ENCODE measurements at places on chromosomes 16 and 17.

GRCh38 chr17:75684249-75684648, 17.1 kb downstream of the SAP30BP start:
- no peak for DNase-seq

DNA sequence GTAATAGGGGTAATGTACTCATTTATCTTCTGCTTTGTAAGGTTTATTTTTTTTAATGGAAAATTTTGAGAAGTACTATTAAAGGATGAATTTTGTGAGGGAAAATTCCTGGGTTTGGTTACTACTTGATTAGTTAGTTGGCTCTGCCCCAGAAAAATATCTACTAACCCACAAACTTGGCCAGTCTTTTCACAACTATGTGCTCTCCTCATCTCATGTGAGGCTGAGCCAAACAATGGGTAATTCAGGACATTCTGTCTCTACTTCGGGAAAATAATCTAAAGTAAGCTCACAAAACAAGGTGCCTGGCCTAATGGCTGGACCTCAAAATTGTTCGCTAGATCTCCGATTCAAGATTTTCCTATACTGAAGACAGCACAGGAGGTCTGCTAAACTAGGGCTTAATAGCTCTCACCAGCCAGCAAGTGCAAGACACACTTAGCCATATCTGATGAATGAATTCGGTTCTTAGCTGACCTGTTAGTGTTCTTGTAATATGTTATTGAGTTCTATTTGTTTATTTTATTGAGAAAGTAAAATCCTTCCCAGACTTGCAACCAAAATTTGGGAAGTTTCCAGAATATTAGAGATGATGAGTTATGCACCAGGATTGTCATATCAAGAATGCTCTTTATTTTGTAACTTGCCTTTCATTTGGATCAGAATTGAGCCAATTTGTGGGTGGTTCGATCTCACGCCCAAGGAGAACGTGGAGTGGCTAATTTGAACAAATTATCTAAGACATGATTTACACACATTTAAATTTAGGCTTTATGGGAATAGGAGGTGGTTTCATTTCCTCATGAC, 5.7 kb downstream of the KCNJ16 start:
- no peak for DNase-seq

DNA sequence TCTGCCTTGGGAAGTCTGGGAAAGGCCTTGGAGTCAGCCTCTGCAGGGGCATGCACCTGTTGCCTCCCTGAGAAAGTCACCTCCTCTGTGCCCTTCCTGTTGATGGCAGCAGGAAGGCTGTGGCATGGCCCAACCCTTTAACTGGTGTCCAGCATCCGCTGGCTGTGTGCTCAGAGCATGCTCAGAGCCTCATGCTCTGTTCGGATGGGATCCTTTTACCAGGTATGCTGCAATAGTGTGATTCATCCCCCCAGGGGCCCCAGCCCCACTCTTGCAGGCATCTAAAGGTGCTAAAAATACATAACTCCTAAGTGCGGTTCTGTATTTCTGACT, 24.9 kb downstream of the KLHL36 start:
- DNase-seq, result no peak

GRCh38 chr16:8674413-8675022, at the start of gene ABAT:
Gene ABAT, plus strand, starts transcription at chr16:8674617. Its CDS starts 61,123 bp downstream, at chr16:8735740.
- DNase-seq, result peak; percentile 95

DNA sequence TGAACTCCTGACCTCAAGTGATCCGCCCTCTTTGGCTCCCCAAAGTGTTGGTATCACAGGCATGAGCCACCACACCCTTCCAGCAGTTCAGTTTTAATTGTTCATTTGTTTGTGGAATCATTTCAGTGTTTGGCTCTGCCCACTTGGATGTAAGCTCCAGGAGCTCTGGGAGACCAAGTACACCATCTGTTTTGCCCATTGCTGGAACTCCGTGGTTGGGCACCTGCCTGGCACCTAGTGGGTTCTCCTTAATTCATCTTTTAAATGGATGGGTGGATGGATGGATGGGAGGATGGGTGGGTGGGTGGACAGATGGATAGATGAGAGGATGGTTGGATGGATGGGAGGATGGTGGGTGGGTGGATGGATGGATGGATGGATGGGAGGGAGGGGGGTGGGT, 953 bp upstream of the NECAB2 start:
- no peak for DNase-seq

- DNase-seq, result no peak
Observed at GRCh38 chr16:21611556-21612384, 12.4 kb downstream of the METTL9 start.

DNA sequence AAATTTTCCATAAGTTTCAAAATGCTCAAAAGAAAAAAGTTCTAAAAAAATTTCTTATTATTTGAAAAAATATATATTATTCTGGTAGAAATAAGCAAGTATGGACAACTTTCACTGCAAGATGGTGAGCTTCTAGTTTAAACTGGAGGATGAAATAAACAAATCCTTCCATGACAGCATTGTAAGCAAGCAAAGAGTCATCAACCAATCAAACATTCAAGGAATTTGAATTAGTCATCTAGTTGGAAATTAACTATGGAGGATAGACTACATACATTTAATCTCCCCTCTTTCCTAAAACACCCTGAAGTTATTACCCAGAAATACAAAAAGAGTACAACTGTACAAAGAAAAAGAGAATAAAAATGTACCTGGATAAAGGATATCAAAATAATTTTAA, 51.0 kb upstream of the IRX5 start:
- DNase-seq, result no peak

DNA sequence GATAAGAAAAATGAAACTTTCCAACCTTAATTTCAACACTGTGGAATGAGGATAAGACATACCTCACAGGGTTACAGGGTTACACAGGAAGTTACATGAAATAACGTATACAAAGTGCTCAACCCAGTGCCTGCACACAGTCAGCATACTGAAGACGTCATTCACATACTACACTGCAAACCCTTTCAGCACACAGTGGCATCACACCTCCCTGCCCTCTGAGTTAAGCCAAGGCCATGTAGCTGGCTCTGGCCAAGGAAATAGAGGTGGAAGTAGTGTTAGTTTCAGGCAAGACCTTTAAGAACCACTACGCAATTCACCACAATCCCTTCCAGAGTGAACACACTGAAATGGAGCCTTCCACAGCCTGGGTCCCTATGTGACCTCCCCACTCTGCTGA, 46.6 kb upstream of the GSG1L start:
- no peak for DNase-seq

DNA sequence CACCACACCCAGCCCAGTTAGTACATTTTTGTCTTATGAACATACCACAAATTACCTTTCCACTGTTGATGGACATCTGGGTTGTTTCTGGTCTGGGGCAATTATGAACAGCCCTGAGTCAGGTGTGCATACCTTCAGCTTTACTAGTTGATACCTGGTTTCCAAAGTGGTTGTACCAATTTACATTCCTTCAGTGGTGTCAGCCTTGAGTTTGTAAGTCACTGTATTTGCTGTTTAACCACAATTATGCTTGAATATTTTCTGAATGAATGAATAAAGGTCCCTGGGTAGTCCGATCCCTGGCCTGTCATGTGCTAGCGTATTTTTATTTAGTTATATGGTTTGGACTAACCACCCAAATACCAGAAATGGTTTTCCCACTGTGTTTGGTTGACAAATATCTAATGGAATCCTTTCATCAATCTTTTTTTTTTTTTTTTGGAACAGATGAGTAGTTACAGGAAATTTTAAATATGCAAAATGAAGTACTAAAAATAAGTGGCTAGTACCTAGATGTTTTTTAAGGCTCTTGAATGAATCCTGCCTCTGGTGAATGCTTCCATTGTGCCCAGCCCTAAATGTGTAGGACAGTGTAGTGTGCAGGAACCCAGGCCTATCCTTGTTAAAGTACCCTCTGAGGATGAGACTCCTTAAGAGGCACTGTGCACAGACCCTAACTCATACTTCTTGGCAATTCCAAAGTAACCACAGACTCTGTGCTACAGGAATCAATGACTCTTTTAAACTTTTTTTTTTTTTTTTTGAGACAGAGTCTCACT, 3.7 kb downstream of the DUSP14 start:
- no peak for DNase-seq

DNA sequence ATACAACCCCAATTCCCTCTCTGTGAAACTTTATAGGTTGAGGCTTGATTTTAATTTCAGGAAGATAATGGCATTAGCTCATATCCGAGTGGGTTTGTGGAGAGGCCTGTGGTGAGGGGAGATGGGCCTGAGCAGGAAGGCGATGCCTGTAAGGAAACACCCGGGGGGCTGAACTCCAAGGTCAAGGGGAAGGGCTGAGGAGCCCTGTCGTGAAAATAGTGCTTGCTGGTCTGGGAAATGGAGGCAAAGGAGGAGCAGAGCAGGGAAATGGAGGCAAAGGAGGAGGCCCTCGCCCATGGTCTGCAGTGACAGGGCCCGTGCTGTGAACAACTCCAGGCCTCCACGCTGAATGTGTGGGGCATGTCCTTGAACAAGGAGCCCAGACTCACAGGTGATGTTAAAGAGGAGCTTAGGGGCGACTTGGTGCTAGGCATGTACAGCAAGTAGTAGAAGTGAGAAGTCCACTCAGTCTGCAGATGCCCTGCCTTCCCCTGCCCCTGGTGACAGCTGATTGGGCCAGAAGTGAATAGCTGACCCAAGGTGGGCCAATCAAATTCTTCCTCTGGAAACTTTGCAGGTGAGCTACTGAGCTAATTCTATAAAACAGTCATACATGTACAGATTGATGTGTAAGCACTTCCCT, 38.1 kb downstream of the MRPS23 start:
- DNase-seq, result no peak

DNA sequence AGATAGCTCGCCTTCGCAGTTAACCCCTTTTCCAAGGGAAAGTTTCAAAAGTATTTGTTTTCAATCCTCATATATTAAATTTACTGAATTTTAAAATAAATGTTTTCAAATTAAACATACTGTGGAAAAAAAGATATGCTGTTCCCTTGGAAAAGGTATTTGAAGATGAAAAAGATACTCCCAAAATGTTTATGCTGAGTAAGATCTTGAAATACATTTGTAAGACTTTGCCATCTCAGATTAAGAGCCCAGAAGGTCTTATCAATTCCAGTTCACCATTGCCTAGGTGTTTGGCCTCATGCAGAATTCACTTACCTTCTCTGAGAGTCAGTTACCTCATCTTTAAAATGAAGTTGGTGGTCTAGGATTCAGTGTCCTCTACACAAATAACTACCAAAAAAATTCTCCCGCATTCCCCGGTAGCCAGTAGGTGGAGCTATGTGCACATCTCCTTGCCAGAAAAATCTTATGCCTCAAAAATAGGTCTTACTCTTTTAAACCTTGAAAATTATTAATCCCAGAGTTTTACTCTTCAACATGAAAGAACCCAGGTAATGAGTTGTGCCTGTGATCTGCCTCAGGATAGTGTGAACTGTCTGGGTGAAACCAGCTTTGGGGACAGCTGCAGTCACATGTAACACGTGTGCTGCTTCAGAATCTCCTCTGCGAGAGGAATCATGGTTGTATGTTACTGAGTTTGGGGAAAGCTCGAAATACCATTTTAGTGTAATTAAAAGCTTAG, 178.3 kb downstream of the MRTFB start:
- peak; percentile 13 for DNase-seq

- DNase-seq, result no peak
Observed at GRCh38 chr16:54285414-54286089, 1.0 kb downstream of the IRX3 start.
